ENCODE measurements at places on chromosomes 3 and 15.
A peak's percentile ranks its signal among the peaks of the same experiment; 100 is the strongest.

DNA sequence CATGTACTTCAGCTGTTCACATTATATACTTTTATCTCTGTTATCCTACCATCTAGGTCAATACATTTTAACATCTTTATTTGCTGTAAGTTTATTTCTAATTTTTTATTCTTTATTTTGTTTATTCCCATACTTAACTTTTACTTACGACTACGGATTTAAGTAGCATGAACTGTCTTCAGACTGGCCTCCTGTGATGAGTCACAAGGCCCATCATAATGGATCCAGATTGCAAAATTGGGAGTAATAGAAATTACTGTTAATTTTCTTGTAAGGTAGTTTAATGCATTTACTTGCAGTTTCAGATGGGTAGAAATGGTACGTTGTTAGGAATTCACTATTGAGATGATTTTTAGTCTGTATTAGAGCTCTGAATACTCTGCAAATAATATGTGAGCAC, 45.9 kb downstream of the PPARG start:
- DNase-seq: no peak

GRCh38 chr15:31161951-31162350, 60.4 kb upstream of the TRPM1 start:
- DNase-seq: no peak

DNA sequence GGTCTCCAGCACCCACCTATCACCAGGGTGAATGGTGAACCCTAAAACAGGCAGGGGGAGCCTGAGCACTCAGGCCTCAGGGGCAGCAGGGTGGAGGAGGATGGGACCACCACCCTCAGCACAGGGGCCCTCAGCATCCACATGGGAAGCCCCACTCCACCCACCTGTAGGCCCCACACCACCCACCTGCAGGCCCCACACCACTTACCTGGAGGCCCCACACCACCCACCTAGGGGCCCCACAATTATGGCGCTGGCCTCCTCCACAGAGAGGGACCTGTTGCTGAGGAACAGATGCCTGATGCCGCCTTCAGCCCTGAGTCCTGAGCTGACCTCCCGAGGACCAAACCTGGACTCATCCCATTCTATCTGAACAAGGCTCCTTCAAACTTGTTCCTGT, 46.7 kb downstream of the HMCES start:
- DNase-seq: no peak

- peak; percentile 77 for DNase-seq
These were observed 25.0 kb downstream of the MYLK start for GRCh38 chr3:123859177-123859576.

GRCh38 chr3:184016169-184016570, 1.5 kb downstream of the ABCC5 start:
- no peak for DNase-seq

DNA sequence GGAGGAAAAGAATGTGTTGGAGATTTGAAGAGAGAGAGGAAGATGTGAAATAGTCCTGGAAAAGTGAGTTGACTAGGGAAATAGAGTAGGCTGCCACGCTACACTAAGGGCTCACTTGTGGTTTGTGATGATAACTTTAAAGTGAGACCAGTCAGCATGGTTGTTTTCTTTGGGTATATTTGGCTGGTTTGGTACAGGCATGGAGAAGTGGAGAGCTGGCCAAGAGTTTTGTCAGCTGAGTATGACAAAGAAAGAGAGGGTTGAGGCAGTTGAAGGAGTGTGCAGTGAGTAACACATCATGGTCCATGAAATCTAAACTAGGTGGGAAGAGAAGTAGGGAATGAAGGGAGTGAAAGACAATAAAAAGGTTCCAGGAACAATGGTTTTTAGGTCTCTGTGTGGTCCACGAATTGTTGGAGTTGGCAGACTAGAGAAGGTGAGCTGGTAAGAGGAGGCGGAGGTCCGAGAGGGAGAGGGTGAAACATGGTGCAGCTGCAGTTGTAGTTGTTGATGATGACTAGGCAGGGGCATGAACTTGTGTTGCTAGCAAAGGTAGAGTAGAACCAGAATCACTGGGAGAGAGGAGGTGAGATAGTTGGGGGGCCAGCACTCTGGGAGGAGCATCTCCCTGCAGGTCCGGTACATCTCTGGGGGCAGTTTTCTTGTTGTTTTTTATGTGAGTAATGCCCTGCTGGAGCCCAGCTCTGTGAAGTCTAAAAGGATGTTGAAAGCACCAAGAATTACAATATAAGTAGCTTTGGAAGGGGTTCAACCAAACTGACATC, 21.0 kb downstream of the ZNF80 start:
- DNase-seq: no peak

- no peak for DNase-seq
These were observed 14.2 kb downstream of the CPA3 start for GRCh38 chr3:148879256-148879655.

DNA sequence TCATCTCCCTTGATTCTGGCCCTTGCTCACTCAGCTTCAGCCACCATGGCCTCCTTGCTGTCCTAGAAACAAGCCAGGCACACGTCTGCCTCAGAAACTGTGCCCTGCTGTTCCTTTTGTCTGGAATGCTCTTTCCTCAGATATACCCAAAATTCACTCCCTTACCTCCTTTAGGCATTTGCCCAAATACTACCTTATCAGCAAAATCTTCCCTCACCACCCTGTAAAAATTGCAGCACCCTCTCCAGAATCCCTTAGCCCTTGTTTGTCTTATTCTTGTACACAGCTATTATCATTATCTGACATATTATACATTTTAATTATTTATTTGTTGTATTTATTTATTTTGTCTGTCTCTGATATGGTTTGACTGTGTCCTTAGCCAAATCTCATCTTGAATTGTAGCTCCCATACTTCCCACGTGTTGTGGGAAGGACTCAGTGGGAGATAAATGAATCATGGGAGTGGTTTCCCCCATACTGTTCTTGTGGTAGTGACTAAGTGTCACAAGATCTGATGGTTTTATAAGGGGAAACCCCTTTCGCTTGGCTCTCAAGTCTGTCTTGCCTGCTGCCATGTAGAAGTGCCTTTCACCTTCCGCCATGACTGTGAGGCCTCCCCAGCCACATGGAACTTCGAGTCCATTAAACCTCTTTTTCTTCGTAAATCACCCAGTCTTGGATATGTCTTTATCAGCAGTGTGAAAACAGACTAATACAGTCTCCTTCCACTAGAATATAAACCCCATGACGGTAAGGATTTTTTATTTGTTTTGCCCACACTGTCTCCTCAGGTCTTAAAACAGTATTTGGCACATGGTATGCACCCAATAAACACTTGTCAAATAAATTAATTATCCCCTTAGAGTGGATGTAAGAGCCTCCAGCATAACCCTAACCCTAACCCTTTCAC, 60.0 kb upstream of the STT3B start:
- DNase-seq: no peak

DNA sequence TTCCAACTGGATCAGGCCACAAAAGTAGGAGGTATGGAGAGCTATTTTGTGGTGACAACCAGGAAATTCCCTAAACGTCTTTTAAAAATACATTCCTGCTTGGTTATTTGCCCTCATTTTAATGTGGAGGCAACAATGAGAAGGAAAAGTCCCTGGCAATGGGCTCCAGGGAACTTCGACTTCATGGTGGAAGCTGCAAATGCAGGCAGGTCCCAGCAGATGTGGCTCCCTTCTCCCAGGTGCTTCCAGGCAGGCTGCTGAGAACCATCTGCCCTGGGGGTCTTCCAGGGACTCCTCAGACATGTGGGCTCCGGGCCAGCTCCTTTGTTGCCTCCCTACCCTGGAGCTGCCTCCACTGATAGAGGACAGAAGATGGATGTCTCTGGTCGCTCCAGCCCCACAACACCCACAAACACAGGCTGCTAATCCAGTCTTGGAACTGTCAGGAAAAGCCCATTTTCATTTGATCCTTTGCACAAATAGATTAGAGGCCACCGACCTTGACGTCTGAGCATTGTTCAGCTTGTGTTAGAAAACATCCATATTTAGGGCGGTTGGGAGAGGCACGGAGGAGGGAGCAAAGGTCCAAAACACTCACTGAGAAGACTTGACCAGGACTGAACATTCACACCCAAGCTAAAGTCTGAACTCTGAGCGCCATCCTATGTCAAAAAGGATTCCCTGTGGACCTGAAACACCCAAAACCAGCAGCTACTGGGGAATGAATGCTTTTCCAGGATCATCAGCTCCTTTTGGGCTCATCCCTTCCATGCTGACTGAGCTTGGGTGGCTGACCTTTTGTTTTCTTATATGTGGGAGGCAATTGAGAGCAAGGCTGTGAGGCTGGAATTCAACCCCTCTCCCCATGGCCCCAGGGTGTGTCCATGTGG, 30.2 kb upstream of the SLCO2A1 start:
- DNase-seq: no peak

- DNase-seq: no peak
These were observed 40.1 kb downstream of the OXNAD1 start for GRCh38 chr3:16305111-16305541.

GRCh38 chr3:126077754-126078153, 6.2 kb downstream of the SLC41A3 start:
- DNase-seq: no peak

DNA sequence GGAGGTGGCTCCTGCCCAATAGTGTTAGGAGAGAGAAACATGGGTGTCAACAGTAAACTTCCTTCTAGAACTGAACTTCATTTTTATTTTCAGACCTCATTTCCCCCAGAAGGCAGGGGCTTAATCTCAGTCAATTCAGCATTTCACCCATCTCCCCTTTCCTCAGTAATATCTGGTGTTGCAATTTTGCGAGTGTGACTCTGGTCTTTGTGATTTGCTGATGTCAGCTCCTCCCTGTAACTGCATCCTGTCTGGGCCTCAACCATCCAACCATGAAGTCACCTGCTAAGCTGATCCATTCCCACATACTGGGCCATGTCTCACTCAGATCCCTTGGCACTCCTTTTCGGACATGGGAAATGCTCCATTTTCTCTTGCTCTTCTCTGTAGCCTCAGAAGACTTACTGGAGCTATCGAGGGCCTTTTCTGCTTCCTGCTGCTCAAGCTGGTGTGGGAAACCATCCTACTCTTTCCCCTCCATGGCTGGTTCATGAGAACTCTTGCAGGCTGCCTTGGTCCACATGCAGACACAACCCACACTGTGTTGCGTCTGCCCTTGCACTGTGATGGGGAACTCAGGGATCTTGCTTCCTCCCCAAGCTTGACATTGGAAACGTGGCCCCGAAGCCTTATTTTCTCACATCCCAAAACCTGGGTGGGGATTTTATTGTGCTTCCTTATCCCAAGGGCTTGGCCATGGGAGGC, 24.6 kb downstream of the CCR4 start:
- DNase-seq: no peak

GRCh38 chr3:57557085-57557537, 1.0 kb downstream of the PDE12 start:
- no peak for DNase-seq

GRCh38 chr3:185741586-185741985, 83.3 kb downstream of the IGF2BP2 start:
- no peak for DNase-seq

- DNase-seq: peak; percentile 26
These were observed 58.5 kb upstream of the FAM174B start for GRCh38 chr15:92714077-92714476.

DNA sequence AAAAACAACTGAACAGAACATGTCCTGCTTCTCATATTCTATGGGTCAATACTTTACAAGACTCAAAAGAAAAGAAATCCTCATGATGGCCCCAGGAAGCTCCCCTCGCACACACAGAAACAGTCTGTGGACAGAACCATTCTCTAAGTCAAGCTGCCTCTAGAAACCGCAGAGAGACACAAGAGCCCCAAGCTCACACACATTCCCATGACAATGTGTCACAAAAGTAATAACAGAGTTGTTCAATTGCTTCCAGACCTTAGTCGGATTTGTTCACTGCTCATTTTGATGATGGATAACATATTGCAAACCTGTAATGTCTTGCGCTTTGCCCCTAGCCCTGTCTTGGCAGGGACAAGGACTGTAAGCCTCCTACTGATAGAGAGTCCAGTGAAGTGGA, 60.9 kb downstream of the UMPS start:
- peak; percentile 83 for DNase-seq

DNA sequence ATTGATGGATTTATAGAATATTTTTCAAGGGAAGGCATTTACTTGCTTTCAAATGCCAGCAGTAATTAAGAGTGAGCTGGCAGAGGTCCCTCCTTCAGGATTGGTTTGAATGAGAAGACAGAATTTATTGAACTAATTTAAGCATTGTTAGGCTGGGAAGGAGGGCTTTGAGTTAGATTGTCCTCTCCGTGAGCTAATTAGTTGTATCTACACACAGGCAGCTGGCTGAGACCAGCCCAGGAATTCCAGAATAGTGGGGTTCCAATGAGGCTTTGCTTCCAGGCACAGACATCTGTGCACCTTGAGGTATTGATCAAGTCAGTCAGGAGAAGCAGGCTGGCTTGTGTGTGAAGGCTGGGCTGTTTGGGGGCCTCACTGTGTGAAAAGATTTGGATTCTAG, 124.0 kb upstream of the WNT5A start:
- DNase-seq: no peak

DNA sequence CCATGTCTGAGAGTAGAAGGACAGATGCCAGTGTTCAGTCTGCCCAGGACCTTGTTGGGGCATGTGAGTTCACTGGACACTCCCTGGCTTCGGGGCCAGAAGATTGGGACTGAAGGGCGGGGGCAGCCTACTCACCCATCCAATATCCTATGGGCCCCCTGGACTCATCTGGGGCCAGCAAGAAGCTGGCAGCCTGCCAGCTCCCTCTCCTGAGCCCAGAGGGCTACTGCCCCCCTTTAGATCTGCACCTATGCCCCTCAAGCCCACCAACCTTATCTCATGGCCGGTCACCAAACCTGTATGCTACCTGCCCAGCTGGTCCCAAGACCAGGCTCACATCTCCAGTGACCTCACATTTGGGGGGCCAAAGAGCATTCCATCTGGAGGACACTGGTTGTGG, 8.1 kb downstream of the PTH1R start:
- DNase-seq: no peak

GRCh38 chr3:14357463-14357862, 44.9 kb upstream of the SLC6A6 start:
- DNase-seq: no peak

DNA sequence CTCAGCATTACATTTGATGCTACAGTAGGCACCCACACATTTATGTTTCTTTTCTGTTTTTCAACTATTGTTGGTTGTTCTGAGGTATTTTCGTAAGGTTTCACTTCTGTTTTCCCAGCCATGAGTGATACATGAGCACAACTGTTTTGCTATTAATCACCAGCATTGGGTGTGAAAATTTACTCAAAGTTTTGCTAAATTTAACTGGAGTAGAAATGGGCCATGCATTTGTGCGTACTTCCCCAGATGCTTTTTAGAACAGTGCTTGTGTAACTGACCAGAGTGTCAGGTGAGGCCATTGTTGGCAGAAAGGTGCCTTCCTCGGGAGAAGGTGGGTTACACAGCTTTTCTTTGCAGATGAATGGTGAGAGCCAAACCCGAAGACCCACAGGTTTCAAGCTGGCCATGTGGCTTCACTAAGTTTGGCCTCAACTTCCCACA, 70.4 kb downstream of the ST6GAL1 start:
- DNase-seq: no peak

- no peak for DNase-seq
These were observed 78.2 kb upstream of the UMPS start for GRCh38 chr3:124652009-124652408.

DNA sequence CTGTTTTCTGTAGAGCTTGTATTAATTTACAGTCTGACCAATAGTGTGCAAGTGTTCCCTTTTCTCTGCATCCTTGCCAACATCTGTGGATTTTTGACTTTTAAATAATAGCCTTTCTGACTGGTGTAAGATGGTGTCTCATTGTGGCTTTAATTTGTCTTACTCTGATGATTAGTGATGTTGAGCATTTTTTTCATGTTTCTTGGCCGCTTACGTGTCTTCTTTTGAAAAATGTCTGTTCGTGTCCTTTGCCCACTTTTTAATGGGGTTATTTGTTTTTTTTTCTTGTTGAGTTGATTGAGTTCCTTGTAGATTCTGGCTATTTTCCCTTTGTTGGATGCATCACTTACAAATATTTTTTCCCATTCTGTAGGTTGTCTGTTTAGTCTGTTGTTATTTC, 7.6 kb upstream of the ACOX2 start:
- DNase-seq: no peak

All from fibroblast of skin of left biceps (primary cell).